ENCODE measurements at places on chromosomes 3 and 15.
A peak's percentile ranks its signal among the peaks of the same experiment; 100 is the strongest.

DNA sequence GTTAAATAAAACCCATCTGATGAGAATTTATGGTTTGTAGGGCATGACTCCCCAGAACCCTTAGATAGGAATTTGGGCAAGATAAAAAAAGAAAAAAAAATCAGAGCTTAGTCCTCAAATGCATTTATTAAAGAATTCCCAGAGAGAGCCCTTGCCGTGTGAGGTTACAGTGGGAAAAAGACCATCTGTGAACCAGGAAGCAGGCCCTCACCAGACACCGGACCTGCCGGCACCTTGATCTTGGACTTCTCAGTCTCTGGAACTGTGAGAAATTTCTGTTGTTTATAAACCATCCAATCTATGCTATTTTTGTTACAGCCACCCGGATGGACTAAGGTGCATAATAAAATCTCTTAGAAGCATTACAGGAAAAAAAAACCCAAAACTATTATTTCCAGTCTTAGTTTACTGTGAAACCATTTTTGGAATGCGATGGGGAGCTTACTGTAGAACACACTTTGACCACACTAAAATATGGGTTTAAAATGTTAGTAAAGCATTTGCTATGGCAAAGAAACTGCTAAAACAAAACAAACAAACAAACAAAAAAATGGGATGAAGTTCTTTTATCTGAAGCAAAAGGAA lies 72.2 kb downstream of the LEKR1 start:
- no peak for DNase-seq

DNA sequence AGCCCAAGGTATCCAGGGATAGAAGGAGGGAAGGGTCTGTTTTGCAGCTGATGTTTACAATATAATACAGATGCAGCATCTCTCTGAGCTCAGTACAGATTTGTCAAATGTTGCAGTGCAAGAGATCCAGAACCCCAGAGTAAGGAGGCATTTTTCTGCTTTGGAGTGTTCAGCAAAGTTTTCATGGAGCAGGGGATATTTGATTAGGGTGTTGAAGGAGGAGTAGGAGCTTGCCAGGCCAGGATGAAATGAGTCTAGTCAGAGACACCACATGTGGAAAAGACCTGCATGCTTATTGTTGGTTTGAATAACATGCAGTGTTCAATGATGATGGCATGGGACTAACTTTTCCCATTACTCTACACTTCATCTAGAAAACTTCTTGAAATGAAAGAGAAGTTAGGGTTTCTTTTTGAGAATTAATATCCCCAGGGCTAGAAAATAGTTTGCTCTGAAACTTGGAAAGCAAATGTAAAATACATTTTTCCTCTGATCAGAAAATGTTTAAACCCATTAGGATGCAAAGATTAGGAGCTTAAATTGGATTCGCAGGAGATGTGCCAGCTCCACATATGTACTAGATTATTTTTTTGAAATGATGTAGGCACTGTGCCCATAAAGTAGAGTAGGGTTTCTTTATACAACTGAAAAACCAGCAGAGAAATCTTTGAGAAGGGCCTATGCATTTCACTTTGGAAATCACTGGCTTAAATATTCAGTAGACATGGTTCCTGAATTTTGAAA lies 243.8 kb downstream of the CACNA2D3 start:
- no peak for DNase-seq

- DNase-seq: peak; percentile 68
Observed at GRCh38 chr15:58227706-58228543, 89.7 kb downstream of the AQP9 start.

GRCh38 chr15:77974098-77974414 lies 103.5 kb downstream of the TBC1D2B start:
- peak; percentile 13 for DNase-seq

DNA sequence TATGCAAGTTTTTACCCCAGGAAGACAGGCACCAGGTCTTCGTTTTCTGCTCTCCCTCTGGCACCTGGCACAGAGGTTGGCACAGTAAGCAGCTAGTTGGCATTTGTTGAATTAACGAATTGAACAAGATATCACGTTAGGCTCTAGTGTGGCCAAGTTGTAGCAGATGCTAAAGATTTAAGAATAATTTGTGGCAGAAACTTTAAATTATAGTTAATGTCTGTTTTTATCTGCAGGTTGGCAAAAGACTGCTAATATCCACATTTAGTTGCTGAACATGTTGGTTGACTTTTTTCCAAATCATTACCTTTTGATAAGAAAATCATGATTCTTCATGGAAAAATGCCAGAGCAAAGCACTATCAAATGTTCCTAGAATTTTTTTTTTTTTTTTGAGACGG lies 8.1 kb downstream of the CHRNA5 start:
- DNase-seq: no peak

GRCh38 chr3:171829841-171830517 lies 13.2 kb upstream of the TMEM212 start:
- peak; percentile 61 for DNase-seq

GRCh38 chr3:105137911-105138310 lies 228.8 kb upstream of the ALCAM start:
- no peak for DNase-seq

GRCh38 chr3:179898024-179898423 lies 138.7 kb downstream of the PEX5L start:
- DNase-seq: peak; percentile 89

DNA sequence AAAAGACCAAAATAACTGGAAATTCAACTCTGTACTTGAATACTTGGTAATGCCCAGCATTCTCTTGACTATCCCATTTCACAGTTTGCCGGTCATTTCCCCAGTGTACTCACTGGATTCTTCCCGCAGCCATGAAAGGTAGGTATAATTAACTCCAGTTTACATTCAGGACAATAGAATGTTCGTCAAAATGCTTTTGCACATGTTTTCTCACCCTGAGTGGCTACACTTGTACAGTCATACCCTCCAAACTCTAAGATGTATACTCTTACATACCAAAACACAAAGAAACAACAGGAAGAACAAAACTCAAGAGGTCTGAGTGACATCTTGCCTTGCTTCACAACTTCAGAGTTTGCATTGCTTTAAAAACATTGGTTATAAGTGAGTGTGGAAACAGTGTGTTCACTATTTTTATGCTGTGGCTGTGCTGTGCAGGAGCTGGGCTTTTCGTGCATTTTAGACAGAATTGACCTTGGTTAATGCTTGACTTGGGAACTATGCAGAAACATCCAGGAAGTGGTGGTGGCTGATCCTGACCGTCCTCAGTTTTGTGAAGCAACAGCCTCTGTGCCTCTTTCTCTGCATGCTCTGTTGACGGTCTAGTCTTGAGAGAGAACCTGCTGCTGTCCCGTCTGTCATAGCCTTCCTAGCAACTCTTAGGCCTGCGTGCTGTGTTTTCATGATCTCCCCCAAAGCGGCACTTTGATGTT lies 90.5 kb downstream of the IGF1R start:
- no peak for DNase-seq

DNA sequence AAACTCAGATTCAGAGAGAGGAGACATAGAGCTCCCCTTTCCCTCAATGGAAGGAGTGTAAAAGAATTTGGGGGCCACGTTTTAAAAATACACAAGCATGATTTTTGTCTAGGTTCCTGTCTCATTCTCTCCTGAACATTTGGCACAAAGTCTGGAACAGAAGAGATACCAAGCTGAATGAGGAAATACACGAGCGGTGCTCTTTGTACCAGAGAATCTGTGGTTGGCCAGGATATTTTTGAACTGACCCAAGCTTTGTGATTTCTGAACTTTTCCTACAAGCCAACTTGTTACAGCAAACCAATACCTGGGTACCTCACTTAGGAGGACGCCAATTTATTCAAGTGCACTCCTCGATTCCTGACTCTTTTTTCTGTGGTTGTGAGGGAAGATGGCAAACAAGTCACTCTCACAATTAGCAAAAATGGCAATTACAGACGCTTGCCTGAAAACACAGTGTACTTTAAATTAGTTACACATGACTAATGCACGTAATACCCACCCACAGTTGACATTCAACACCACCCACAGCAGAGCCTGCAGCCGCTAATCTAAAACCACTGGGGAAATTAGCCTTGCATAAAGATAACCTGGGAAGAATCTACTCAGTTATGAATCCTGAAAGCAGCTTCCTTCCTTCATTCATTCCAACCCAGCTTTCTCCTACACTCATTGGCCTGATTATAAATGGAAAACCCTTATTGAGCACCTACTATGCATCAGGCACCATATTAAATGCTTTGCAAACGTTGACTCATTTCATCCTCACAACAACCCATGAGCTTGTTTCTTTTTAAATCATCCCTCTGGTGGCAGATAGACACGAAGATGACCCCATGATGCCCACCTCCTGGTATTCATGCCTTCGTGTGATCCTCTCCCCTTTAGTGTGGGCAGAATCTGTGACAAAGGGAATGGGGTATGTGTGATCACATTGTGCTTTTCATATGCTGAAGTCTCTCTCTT lies 293.5 kb downstream of the KBTBD8 start:
- peak; percentile 16 for DNase-seq

GRCh38 chr3:33904730-33905129 lies 106.3 kb downstream of the PDCD6IP start:
- no peak for DNase-seq

DNA sequence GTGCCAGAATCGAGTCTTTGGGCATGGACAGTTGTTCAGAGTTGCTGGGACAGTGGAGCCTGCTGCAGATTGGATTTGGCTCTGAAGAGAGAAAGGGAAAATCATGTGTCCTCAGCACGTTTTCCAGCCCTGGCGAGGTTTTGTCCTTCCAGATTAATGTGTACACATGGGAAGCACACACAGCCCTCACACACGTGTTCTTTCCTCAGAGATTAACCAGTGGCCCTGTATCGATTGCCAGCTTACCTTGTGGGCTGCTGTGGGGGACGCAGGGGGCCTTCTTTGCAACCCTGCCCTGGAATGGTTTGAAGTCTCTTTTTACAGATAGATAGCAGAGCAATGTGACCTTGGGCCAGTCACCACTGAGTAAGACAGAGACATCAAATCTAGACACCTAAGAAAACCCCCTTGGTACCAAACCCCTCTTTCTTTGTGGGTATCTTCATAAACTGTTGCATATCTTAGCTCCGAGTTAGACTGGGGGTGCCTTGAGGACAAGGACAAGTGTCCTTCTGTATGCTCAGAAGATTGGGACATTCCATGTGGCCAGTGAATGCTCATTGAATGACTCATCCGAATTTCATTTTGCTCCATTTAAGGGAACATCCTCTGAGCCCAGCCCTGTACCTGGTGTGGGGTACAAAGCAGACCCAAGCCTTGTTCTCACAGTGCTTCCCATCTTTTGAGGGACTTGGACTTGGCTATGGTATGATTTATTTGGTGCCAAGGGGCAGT lies 48.0 kb downstream of the SMAD6 start:
- no peak for DNase-seq

DNA sequence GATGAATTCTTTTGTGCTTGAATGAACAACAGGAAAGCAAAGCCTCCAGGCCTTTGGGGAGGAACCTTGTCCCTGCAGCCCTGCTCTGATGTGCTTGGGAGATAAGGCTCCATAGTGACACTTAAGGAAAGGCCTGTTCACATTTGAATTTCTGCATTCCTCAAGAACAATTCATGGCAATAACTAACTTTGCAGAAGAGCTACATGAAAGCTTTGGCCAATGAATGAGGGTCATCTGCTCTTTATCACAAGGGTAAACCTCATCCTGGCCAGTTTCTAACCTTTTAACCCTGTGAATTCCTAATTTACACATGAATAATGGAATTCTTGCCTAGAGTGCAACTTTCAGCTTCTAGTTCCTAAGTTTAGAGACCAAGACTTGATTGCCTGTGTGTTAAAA lies 5.6 kb downstream of the PRTG start:
- no peak for DNase-seq

DNA sequence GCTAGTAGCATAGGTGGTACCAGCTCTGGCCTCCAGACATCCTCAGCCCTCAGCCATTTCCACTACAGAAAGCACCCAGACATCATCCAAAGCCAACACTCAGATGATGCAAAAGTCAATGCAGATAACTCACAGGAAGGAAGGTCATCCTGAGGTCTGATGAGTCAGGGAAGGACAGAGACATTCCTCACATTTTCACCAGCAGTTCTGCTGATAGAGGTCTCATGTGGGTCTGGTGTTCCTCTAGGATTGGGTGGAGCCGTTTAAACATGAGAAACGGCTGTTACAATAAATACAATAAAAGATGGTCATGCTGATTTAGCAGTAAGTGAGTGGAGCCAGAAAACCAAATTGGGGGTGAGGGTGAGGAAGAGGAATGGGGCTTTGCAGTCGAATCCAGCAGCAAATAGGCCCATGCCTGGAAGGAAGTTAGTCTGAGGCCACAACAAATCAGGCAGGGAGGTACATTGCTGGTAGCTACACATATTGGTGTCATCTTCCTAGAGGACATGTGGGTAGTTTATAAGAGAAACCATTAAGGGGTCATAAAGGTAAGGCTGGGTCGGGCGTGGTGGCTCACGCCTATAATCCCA lies 33.3 kb upstream of the FLNB start:
- DNase-seq: no peak

GRCh38 chr3:161020256-161020655 lies 84.9 kb downstream of the B3GALNT1 start:
- DNase-seq: no peak

DNA sequence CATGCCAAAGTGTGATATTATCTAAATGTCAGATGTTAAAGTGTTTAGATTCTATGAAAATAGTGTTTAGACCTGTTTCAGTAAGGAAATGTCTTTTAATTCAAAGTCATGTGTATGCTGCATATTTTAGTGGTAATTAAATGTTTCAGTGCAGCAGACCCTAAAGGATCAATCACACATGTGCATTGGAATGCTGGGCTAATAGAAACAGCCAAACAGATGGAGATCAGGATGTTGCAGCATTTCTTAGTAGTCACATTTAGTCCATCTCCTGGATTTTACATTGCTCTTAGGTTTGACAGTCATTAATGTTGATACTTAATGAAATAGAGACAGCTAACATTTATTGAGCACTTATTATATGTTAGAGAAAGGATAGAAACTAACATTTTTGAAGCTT lies 18.5 kb downstream of the SPRED1 start:
- no peak for DNase-seq

- DNase-seq: no peak
Observed at GRCh38 chr3:14138109-14138877, 13.4 kb downstream of the TMEM43 start.

DNA sequence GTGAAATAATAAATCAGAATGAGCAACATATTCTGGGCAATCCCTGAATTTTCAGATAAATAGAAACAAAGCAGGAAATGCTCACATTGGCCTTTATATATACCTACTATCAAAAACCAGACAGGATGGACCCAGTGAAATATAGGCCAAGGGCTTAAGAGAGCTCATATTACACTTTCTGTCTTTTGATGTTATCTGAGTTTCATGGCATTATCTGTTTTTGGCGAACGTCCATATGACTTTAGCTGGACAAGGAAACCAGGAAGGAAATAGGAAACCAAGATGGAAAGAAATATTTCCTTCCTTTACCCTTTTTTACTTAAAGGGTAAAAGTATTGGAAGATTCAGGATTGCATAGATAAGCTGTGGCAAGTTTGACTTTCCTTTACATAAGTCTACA lies 274.8 kb downstream of the THSD4 start:
- DNase-seq: no peak

GRCh38 chr3:124893526-124893925 lies 6.4 kb upstream of the ITGB5 start:
- DNase-seq: no peak

- DNase-seq: no peak
Observed at GRCh38 chr3:42906070-42906847, at the start of gene ZNF662. ZNF662 (plus strand) TSS chr3:42906142; CDS start chr3:42908115, 1,973 bp downstream.

GRCh38 chr3:117837391-117837790 lies 1127.8 kb downstream of the TUSC7 start:
- no peak for DNase-seq

GRCh38 chr15:58755956-58756355 lies 6.4 kb upstream of the ADAM10 start:
- DNase-seq: no peak

GRCh38 chr3:34957677-34958076 lies 681.6 kb upstream of the ARPP21 start:
- DNase-seq: no peak

- no peak for DNase-seq
Observed at GRCh38 chr3:133492159-133492741, 81.2 kb upstream of the CDV3 start.
